Stimulated activated CD8-positive, alpha-beta memory T cell treated with anti-CD3 and anti-CD28 coated beads, Interleukin-4, amount 100 ng/mL, for 24 hours (primary cell): ENCODE measurements at places on chromosomes 1 and 21.

DNA sequence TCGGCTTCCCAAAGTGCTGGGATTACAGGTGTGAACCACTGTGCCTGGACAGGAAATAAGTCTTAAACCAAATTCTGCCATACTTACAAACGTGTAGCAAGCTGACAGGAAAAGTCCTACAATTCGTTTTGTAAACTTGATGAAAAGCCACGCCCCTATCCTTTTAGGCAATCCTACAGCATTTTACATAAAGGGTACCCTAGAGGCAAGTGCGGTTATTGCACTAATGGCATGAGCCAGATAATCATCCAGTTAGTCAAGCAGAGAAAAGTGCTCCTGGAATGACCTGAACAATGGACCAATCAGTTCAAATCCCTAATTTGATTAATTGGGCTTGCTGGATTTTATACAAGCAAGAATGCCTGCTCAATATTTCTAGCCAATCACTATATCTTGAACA is 338.2 kb downstream of the KIF26B start:
- DNase-seq = no peak

DNA sequence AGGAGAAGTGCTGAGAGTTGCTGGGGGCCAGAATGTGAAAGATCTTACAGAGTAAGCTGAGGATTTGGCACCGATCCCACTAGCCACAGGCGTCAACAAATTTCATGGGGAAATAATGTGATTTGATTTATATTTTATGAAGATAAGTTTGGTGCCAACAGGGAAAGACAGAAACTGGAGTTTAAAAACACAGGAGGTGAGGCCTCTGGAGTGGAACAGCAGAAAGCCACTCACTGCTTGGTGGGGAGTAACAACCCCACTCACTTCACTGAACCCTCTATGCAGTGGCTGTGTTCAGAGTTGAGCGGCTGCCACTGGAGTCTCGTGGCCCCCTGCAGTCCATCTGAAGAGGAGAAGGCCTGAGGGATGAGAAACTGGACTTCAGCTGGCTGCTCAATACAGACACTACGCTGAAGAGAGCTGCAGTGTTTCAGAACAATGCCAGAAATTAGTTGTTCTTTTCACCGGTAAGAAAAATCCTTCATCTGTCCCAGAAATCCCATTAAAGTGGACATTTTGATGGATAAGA is 48.0 kb upstream of the RXRG start:
- no peak for DNase-seq

DNA sequence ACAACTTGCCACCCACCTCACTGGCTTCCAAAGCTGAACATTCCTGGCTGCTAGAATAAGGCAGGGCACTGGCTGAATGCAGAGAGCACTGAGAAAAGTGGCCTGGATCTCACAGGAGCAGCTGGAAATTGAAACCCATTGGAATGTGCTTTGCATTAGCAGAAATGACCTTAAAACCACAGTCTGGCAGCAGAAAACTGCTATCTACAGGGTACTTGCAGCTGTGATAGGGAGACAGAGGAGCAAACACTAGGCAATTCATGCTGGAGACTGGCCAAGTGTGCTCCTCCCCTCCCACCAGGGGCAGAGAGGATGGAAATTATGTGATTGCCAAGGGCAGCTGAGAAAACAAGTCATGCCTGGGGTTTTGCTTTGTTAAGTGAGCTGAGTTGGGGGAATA is 47.2 kb downstream of the HSD3B1 start:
- DNase-seq = no peak

DNA sequence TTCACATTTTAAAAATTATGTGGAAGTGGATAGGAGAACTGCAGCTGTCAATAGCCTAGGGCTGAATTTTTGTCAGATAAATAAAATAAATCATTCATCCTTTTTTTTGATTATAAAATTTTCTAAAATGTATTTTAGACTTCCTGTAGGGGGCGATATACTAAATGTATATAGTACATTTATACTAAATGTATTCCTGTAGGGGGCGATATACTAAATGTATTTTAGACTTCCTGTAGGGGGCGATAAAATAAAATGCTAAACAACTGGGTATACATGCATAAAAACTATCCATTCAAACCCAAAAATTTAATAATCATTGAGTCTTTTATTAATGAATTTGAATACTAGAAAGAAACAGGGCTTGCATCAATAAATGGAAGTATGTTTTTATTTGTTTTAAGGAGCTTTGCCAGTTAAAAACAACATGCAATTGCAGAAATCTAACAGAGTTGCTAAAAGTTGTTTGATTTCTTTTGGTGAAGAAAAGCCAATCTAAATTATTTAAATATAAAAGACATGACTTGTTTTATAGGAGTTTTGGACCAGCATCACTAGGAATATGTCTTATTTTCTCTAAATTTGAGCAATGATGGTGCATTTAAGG is 31.4 kb downstream of the CLCA1 start:
- DNase-seq = no peak

DNA sequence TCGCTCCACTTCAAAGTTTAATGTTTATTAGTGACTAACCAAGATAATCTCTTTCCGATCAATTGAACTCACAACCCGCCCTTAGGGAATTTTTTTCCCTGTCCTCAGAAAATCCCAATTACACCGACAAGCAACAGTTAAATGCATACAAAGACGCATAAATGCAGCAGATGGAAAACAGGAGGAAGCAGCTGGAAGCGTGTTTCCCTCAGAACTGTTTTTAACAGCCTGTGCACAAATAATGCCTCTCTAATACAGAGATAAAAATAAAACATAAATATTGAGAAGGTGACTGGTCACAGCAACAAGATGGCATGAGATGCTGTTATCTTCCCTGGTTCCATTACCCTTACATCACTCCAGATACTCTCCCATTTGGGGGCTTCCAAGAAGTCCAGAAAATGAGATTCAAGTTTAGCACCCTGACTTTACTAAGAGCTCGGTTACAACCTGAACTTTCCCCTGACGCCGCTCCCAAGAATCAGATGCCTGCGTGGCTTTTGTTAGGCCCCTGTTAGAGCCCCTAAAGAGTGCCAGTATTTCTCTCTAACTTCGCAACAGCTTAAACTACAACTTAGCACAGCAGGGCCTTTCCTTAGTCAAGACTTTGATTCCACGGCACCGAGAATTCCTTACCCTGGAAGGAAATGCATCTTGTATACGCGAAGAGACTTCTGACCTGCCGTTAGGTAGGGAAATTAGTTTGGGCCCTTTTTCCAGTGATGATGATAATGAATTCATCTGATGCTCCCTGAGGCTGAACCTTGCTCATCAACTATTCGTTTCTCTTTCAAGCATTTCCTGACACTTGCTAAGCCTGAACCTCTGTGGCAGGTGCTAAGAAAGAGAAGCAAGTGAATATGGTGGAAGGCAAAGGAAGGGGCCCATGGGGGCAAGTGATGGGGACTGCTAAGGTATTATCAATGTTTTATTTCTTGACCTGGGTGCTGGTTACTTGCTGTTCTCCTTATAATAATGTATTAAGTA is 137.7 kb upstream of the SMYD2 start:
- no peak for DNase-seq

- no peak for DNase-seq
Observed at GRCh38 chr1:84884671-84885389, 8.2 kb downstream of the LPAR3 start.

- DNase-seq = no peak
Observed at GRCh38 chr21:42671778-42672593, 18.6 kb downstream of the PDE9A start.

GRCh38 chr1:30305061-30305460 is 418.3 kb downstream of the MATN1 start:
- DNase-seq = no peak

- DNase-seq = no peak
Observed at GRCh38 chr1:88060112-88060673, 623.9 kb upstream of the PKN2 start.

DNA sequence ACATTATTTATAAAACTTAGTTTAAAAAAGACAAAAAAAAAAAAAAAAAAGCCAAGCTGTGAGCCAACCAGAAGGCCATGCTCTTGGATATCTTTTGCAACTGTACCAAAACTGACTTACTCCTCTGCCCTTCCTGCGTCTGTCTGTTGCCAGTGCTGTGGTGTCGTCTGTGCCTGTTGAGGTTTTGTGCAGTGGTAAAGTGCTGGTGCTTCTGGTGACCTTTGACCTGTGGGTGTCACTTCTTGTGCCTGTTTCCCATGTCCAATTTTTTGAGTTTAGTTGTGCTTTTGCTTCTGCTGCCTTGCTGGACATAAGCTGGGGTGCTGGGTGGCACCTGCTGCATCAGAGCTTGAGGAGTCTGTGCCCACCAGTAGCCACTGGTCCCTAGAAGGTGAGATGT is 41.4 kb downstream of the RNF187 start:
- no peak for DNase-seq

GRCh38 chr1:81802457-81802706 is 1.6 kb downstream of the ADGRL2 start:
- no peak for DNase-seq

GRCh38 chr1:59393211-59394180 is 96.6 kb downstream of the FGGY start:
- no peak for DNase-seq

- no peak for DNase-seq
Observed at GRCh38 chr1:56901716-56902115, 47.1 kb downstream of the C8A start.

DNA sequence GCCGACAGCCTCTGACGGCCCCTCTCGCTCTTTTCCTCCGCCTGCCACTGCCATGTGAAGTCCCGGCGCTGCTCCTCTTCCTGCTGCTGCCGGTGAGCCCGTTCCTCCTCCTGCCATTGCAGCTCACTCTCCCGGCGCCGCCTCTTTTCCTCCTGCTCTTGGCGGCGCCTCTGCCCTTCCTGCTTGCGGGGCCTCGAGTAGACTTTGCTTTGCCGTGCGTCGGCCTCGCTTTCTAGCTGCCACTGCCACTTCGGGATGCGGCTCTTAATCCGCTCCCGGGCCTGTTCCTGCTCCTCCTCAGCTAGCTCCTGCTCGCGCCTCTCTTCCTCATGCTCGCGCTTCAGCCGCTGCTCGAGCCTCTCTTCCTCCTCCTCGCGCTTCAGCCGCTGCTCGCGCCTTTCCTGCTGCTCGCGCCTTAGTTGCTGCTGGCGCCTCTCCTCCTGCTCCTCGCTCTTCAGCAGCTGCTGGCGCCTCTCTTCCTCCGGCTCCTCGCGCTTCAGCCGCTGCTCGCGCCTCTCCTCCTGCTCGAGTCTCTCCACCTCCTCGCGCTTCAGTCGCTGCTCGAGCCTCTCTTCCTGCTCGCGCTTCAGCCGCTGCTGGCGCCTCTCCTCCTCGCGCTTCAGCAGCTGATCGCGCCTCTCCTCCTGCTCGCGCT is 4.3 kb downstream of the TCHH start:
- DNase-seq = no peak

DNA sequence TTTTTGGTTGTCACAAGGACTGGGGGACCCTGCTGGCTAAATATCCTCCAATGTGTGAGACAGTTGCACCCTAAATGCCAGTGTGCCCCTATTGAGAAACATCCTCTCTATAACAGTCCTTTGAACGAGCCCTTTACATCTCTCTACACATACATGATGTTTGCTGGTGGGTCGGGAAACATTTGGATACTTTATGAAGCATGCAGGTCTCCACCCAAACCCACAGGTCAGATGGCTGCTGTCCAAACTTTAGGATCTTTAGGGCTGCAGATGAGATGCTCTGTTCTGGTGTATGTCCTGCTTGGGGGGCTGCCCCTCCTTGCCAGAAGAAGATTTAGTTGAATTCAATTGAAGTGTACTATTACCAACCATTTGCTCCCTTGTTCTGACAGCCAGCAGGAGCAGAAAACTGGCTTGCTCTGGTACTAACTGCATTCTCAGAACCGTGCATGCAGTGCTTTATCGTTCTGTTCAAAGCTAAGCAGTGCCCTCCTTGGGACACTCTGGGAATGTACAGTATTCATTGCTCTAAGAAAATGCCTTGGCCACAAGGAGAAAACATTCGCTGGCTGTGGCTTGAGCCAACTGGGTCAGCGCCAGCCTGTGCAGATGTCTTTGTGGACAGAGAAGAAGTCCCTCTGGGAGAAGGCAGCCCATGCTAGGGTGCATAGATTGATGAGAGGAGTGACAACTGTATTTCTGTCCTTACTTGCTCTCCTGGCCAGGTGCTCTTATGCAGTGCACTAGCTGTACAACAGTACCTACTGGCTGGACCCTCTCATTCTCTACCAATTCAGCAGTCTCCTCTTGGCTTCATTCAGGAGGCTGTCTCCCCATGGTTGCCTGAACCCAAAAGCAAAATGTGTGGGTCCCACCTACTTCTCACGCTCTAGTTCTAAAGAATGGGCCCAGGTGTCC is 61.4 kb upstream of the DIRAS3 start:
- DNase-seq = no peak

- DNase-seq = no peak
Observed at GRCh38 chr1:10679496-10680220, 116.8 kb downstream of the CASZ1 start.

- no peak for DNase-seq
Observed at GRCh38 chr1:29121936-29122681, 1.6 kb downstream of the TMEM200B start.

GRCh38 chr1:200112290-200112689 is 84.8 kb downstream of the NR5A2 start:
- DNase-seq = no peak

- DNase-seq = no peak
Observed at GRCh38 chr1:204198348-204199340, 2.4 kb upstream of the KISS1 start.

GRCh38 chr1:95615421-95615820 is 381.4 kb downstream of the RWDD3 start:
- DNase-seq = no peak

GRCh38 chr21:15731243-15731613 is 1.4 kb downstream of the USP25 start:
- DNase-seq = no peak
